Foreskin keratinocyte (primary cell): ENCODE measurements at places on chromosomes 1 and 21.

DNA sequence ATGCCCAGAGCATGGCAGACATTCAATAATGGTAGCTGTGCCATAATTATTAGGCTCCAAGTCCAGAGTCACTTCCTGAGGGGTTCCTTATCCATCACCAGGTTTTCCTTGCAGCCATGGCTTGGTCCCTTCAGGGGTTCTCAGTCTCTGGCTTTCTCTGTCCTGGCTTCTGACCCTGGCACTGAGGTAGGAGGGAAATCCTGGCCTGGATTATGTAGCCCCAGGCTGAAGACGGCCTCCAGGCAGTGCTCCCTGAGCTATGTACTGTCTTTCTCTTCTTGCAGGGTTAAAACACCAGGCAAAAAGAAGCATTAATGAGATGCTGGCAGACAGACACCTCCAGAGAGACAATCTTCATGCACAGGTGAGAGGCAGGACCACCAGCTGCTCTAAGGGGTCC lies 9.5 kb upstream of the PADI3 start:
- DNase-seq: peak; percentile 76

DNA sequence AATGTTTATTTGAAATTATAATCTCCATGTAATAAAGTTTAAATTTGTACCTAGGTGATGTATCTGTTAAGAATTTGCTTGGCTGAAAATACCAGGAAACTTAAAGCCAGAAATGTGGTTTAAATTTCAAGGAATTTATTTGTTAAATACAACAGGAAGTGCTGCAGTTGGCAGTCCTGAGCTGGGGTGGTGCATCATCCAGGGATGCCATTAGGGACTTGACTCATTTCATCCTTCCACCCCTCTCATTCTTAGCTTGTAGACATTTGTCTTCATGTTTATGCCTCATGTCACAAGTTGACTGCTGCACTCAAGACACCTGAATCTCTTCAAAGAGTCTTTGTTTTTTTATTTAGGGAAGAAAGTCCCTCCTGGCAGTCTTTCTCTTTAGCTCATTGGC lies 175.9 kb downstream of the LHX8 start:
- peak; percentile 18 for DNase-seq

DNA sequence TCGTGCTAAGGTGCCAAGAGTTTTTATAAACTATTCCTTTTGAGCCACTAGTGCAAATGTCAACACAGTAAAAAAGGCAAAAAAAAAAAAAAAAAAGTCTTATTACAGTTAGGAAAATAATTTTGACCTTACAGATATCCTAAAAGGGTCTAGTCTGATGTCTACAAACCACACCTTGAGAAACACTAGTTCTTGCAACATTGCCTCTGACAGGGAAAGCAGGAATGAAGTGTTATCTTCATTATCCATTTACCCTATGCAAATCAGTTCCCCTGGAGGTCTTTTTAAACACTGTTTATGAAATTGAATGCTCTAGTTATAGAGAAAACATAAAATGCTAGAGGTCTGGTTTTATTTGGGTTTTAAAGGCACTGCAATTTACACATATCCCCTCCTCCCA lies 115.2 kb upstream of the DMRTA2 start:
- DNase-seq: no peak

GRCh38 chr1:31791131-31791858 lies 24.5 kb downstream of the SPOCD1 start:
- DNase-seq: no peak

- DNase-seq: no peak
Measured at GRCh38 chr1:21668232-21668950, 766 bp downstream of the RAP1GAP start.

- no peak for DNase-seq
Measured at GRCh38 chr1:100279954-100280682, 14.1 kb downstream of the RTCA start.

DNA sequence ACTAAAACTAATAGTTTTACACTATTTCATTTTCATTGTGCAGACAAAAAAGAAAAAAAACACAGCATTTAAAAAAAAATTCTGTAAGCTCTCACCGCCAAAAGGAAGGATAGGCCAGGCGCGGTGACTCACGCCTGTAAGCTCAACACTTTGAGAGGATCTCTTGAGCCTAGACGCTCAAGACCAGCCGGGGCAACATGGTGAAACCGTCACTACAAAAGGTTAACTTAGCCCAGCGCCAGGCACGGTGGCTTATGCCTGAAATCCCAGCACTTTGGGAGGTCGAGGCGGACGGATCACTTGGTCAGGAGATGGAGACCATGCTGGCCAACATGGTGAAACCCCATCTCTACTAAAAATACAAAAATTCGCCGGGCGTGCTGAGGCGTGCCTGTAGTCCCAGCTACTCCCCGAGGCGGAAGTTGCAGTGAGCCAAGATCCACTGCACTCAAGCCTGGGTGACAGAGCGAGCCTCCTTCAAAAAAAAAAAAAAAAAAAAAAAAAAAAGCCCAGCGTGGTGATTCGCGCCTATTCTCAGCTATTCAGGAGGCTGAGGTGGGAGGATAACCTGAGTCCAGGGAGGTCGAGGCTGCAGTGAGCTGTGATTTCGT lies 14.3 kb upstream of the SPEN start:
- peak; percentile 79 for DNase-seq

DNA sequence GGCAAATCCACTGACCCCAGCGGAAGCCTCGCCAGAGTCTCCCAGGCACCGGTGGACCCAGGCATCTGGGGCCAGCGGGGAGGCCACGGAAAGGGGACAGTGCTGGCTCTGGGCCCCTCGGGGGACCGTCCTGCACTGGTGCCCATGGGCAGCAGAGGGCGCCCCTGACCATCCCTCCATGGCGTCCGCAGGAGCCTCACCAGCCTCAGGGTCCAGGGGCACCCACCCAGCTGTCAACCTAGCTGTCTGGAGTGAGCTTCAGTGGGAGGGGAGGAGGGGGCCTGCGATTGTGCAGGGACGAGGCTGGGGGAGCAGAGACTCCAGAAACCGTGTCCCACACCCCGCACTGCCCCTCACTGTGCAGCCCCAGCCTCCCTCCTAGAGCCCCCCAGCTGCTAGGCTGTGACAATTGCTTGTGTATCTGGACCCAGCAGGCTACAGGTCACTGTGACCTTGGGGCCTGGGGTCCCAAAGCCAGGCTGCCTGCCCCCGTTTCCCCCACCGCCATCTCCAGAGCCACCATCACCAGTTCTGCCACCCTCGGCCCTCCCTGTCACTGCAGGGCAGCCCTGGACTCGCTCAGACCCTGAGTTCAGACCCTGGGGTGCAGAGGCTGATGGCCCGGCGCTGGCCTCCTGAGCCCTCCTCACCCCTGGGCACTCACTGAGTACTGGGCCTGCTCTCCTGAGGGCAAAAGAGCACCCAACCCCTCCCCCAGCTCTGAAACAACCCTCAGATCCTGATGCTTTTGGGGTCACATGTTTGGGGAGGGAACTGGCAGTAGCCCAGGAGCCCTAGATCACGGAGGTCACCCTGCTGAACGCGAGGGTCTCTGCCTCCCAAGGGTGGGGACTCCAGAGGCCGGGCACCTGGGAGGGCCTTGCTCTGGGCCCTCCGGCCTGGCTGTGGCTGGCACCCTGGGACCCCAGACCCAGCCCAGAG lies 10.6 kb upstream of the COL6A1 start:
- DNase-seq: no peak

DNA sequence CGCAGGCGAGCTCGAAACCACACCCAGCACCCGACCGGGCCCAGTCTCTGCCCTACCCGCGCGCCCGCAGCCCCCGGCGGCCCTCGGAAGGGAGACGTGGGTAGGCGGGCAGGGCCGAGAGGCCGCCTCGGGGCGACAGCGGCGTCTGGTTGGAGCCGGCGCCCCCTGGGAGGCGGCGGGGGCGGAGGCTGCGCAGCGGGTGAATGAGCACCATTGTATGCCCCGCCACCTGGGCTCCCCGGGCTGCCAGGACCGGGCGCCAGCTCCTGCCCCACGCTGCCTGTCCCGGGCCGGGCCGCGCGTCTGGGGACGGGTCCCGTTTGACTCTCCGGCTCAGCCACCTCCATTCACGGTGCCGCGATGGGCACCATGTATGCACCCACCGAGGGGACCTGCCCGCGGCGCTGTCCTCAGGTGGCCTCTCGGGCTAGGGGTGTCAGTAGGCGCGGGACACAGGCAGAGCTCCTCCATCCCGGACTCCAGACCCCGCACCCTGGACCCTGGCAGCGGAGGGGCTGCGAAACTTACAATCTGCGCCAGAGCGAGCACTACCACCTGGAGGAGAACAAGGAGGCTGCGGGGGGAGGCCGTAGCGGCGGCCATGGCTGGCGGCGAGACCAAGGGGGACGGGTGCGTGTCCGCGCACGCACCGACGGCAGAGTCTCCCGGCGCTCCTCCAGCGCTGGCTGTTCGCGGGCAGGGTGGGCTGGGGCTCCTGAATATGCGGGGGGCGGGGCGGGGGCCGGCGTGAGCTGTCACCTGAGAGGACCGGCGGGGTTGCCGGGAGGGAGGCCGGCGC lies at the start of gene COL9A2:
COL9A2 (minus strand) TSS at position 692 of the 799 bp plus-strand sequence; CDS start at position 603, 89 bp downstream.
- DNase-seq: no peak

DNA sequence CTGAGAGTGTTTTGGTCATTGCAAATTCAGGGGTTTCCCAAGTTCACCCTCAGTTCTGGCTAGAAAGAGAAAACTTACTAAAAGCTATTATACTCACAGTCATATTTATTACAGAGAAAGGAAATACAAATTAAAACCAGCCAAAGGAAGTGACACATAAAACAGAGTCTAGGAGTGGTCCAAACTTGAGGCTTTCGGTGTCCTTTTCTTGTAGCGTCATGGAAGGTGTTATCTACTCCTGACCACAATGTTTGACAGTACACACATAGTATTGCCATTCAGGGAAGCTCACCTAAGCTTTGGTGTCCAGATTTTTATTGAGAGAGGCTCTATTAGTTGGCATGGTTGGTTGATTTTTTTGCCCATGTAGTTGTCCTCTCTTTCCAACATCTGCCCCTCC lies 59.0 kb downstream of the SLC35A3 start:
- no peak for DNase-seq

DNA sequence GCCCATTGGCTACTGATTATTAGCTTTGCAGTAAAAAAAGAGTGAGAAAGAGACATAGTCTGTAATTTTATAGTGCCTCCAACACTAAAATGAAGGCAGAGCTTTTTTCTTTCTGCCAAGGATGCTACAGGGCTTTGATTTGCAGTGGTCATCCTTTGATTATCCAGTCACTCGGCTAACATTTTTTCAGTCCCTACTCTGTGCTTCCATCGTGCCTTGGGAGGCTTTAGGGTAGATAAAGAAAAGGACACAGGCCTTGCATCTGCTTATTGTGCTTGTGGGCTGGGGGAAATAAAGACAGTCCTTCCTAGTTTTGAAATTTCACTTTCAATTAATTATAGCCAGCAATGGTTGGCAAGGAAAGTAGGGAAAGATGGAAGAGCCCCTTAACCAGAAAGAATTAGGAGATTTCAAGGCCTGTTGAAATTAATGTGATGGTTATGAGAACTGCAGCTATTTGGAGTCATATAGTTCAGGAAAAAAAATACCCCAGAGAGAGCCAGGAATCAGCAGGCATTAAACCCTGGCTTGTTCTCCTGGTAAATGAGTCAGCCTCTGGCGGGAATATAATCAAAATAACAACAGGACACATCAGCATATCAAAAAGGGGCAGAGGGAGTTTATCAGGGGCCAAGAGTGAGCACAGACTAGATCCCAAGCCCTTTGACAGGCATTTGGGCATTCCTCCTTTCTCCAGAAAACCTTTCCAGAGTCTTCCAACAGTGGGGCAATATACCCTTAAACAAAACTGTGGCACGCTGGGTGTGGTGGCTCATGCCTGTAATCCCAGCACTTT lies 27.4 kb downstream of the CACHD1 start:
- DNase-seq: no peak

DNA sequence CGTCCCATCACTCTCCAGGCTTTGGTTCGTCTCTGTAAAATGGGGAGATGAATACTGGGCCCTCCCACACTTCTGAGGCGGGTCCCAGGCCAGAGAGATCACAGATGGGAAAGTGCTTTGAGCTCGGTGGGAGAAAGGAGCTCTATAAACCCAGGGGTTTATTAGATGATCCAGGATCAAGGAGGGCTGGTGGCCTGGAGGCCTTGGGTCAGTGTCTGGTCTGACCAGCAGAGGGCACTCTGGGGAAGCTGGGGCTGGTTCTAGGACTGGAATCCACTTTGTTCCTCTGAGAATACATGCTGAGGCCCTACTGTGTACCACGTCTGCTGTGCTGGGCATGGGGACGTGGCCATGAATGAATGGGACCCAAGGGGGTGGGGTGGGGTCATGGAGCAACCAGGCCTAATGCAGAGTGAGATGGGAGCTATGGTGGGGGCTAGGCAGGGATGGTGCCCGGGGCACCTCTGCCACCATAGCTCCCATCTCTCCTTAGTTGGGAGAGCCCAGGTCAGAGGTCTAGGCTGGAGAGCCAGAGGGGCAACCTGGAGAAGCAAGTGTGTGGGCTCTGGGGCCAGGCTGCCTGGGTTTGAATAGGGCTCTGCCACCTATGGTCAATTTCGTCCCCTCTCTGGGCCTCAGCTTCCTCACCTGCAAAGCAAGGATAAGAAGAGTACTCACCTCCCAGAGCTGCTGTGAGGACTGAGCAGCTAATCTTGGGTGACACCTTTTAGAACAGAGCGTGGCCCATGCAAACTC lies 9.0 kb upstream of the FAM131C start:
- no peak for DNase-seq

GRCh38 chr1:30724175-30724574 lies 790 bp upstream of the MATN1 start:
- no peak for DNase-seq

DNA sequence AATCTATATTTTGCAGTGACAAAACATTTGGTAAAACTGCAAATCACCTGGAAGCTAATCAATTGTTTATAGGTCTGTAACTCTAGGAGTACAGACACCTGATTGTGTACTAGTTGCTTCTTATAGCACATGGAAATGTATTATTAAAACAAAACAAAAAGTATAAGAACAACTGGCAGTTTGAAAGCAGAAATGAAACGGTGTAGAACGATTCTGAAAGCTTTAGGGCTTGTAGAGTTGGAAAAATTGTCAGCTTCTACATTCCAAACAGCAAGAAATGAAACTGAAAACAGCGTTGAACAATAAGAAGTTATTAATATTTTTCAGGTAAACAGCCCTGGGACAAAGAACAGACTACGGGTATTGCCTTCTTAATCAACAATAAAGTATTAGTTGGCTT lies 273.3 kb downstream of the OLFM3 start:
- DNase-seq: no peak

GRCh38 chr1:62380181-62380580 lies 56.7 kb upstream of the USP1 start:
- no peak for DNase-seq

DNA sequence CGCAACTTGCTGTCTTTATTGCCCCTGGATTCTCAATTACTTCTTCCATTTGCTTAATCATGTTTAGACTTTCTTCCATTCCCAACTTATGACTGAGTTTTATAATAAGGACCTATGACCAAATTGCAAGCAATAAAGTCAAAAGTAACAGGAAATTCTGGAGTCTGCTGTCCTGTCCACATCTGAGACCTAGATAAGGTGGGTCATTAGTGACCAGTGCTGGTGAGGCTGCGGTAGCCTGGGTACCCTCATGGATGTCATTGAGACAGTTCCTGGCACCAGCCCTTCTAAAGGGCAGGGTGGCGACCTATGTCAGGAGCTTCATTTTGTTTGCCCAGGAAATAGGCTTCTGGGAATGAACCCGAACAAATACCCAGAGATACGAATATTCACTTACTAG lies 30.6 kb upstream of the SSBP3 start:
- DNase-seq: no peak

- DNase-seq: no peak
Measured at GRCh38 chr1:160608057-160608456, 28.8 kb upstream of the CD84 start.
